ENCODE measurements at places on chromosomes 16 and 17.

GRCh38 chr16:28218109-28218508 lies 6.3 kb upstream of the XPO6 start:
- no peaks in the 10 kb centered on the region for H3K27me3 ChIP-seq
- H3K27ac ChIP-seq = no peak overlapping the region
- no peaks in the 10 kb centered on the region for H3K36me3 ChIP-seq
- peak; percentile 34 for DNase-seq
- no peaks in the 10 kb centered on the region for H3K4me1 ChIP-seq

- peaks cover 65% of the 10 kb centered on the region for H3K4me1 ChIP-seq
- peak; percentile 46 for DNase-seq
- no peaks in the 10 kb centered on the region for H3K27me3 ChIP-seq
- peak overlapping the region; percentile 24 for H3K27ac ChIP-seq
- H3K36me3 ChIP-seq = peaks cover 81% of the 10 kb centered on the region
Measured at GRCh38 chr17:40345161-40345993, 19.2 kb downstream of the GJD3 start.

- no peaks in the 10 kb centered on the region for H3K36me3 ChIP-seq
- no peaks in the 10 kb centered on the region for H3K4me1 ChIP-seq
- no peak overlapping the region for H3K27ac ChIP-seq
Measured at GRCh38 chr16:9844361-9844760, 337.9 kb downstream of the GRIN2A start.

- H3K4me1 ChIP-seq = peaks cover 34% of the 10 kb centered on the region
- no peaks in the 10 kb centered on the region for H3K36me3 ChIP-seq
- DNase-seq = no peak
- no peak overlapping the region for H3K4me3 ChIP-seq
- H3K27ac ChIP-seq = no peak overlapping the region
- H3K27me3 ChIP-seq = no peaks in the 10 kb centered on the region
Measured at GRCh38 chr16:86818671-86819532, 240.6 kb downstream of the FOXL1 start.
